Amygdala (tissue), 56 donors: ENCODE measurements at places on chromosomes 6 and 20.

DNA sequence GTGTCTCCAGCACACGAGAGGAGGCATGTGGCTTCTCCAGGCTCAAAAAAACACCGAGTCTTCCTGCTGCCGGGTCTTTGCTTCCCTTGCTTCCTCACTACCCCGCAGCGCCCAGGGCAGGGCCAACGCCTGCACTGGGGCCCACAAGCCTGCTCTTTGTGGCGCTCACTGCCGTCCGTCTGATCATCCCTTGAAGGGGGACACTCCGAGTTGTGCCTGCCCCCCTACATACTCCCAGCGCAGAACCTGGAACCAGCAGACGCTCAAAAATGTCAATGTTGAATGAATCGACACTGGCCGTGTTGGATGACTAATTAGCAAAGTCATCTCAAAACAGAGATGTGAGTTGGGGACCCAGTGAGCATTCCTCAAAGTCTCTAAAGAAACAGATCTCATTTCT, 8.1 kb upstream of the ARFGAP1 start:
- no peak for DNase-seq

GRCh38 chr20:8808202-8808535, 260.7 kb upstream of the PLCB4 start:
- DNase-seq: no peak

- no peak for DNase-seq
Measured at GRCh38 chr20:54435015-54435414, 40.4 kb upstream of the DOK5 start.

GRCh38 chr6:87714093-87714842, 12.2 kb upstream of the AKIRIN2 start:
- no peak for DNase-seq

DNA sequence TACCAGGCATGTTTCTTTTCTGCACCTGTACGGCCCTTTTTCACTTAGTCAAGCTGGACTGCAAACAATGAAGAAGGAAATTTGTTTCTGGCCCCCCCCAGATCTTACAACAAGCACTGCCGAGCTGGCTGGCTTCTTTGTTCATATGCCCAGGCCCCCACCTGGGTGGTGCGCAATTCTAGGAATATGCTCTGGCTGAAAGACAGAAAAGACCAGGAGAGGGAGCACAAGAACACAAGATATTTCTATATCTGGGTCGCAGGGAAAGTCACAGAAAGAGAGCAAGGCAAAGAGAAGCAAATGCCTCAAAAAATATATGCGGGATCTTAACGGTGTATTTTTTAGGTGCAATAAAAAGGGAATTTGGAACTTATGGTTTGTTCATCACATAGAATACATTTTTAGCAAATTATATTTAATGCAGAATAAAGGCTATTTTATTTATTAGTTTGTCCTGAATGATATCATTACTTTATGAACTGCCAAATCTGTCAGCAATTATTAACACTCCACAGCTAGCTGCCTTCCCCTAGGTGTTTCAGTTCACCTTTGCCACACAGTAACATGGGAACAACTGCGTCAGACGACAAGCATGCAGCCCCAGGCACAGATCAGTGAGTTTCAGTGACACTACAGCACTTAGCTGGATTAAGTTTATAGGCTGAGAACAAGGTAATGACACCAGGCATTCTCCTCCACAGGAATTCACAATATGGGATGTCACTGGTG, 76.5 kb downstream of the GJA10 start:
- DNase-seq: no peak

DNA sequence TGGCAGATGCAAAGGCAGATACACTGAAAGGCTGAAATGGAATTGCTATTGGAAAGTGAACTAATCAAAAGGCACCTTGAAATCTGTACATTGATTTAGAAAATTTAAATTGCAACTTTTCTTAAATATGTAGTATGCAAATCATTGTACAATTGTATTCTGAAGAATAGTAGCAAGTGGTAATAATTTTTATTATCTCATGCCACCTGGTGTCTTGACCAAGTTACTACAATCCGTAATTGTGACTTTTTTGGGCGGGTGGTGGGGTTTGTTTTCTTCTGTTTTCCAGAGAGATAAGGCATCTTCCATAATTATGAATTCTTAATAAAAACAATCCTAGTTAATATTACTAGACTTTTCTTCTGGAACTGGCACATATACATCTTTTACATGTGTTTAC, 12.5 kb upstream of the BCKDHB start:
- DNase-seq: no peak

DNA sequence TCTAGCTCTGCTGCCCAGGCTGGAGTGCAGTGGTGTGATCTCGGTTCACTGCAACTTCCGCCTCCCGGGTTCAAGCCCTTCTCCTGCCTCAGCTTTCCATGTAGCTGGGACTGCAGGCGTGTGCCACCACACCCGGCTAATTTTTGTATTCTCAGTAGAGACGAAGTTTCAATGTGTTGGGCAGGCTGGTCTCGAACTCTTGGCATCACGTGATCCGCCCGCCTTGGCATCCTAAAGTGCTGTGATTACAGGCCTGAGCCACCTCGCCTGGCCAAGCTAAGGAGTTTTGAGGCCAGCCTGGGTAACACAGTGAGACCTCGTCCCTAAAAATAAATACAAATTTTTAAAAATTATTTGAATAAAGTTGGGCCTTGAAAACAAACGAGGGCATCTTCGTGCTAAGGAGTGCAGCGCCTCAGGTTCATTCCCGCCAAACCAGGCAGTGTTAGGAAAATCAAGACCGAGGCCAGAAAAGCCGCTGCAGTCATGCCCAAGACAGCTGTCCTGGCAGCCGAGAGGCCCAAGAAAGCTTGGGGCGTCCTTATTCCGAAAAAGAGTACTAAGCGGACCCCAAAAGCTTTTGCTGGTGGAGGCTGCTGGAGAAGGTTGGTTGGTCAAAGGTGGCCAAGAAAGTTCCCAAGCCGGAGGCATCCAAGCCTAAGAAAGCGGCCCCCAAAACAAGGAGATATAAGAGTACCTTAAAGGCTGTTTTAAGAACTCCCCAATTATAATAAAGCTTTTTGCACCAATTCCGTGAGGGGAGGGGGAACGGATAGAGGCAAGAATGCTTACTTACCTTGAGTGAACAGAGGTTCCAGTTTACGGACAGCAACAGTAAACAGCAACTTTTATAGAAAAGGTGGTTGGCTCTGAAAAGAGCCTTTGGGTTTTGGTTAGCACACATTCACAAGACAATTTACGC, 109.0 kb downstream of the HFE start:
- DNase-seq: no peak

- DNase-seq: no peak
Measured at GRCh38 chr20:38766071-38766470, 17.8 kb downstream of the ACTR5 start.

DNA sequence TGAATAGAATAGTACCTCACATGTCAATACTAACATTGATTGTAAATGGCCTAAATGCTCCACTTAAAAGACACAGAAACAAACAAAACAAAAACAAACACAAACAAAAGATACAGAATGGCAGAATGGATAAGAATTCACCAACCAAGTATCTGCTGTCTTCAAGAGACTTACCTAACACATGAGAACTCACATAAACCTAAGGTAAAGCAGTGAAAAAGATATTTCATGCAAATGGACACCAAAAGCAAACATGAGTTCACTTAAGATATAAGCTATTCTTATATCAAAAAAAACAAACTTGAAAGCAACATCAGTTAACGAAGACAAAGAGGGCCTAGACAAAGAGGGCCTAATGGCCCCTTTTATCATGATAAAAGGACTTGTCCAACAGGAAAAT, 47.3 kb upstream of the ZNF133 start:
- DNase-seq: no peak

GRCh38 chr20:57664924-57665588, 44.8 kb downstream of the PMEPA1 start:
- DNase-seq: no peak

DNA sequence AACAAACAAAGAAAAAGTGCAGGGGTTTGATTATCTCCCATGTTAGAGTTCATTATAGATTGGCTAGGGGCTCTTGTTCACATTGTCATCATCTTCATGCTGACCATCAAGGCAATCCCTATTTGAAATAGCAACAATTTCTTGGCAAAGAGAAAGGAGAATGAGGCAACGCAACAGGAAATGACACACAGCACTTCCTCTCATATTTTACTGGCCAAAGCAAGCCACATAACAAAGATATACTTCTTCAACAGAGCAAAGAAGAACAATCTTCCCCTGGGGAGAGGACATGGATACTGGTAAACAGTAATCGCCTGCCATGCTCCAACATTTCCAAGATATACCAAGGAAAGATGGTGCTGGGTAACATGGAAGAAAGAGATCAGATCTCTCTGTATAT, 29.8 kb downstream of the EPM2A start:
- DNase-seq: no peak

- DNase-seq: no peak
Measured at GRCh38 chr6:137115658-137116057, 57.8 kb downstream of the IL22RA2 start.

DNA sequence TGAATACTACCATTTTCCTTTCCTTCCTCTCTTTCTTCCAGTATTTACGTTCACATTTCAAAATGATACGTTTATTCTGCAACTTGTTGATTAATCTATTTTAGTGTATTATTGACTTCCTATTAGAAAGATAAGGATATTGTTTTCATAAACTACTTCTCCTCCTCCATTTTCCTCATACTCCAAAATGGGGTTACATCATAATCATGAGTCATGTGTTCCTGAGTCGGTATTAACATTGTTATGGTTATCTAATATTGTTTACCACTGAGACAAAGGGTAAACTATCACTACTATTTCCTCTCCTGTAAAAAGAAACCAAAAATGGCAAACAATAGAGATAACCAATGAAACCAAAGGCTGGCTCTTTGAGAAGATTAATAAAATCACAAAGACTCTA, 126.5 kb upstream of the CDYL start:
- DNase-seq: no peak

GRCh38 chr6:36971921-36972673, 13.9 kb downstream of the MTCH1 start:
- no peak for DNase-seq
